ENCODE measurements at places on chromosomes 1 and 21. TPM values are rescaled to one million over a fixed set of nuclear protein-coding genes. Genes with fewer than 3 reads are reported as not detected.
A peak's percentile ranks its signal among the peaks of the same experiment; 100 is the strongest.

DNA sequence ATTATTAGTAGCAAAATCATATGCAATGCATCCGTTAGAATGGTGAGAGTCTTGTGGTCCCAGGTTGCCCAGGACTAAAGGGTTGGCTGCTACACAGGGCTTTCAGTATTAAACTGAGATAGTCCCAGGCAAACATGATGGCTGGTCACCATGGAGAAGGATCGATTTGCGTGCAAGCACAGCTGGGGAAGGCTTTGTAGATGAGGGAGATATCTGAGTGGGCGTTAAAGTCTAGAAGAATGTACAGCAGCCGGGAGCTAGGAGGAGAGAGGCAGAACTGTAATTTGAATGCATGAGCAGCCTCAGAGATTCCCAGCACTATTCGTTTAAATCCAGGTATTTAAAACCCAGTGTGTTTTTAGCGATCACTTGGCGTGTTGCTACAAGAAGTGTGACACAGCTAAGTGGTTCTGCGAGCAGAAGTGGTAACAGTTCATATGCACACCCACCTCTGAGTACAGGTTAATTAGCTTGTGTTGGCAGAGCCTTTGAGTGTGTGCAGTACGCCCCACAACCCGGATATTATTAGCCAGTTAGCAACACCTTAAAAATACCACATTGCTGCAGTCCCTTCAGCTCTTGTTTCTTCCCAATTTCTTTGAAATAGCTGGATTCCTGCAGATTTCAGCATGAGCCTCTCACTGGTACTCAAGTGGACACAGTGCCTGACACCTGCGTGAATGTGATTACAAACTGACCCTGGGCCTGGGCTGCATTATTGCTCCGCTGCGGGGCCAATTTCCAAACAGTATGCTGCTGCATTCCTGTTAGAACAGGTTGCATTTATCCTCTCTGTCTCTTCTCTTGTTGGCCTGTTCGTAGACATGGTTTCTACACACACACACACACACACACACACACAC, 67.2 kb upstream of the SCAF4 start:
- H3K4me1 ChIP-seq: no peaks in the 10 kb centered on the region
- no peak overlapping the region for H3K27ac ChIP-seq
- DNase-seq: no peak
- no peak overlapping the region for H3K4me3 ChIP-seq
- no peaks in the 10 kb centered on the region for H3K27me3 ChIP-seq

DNA sequence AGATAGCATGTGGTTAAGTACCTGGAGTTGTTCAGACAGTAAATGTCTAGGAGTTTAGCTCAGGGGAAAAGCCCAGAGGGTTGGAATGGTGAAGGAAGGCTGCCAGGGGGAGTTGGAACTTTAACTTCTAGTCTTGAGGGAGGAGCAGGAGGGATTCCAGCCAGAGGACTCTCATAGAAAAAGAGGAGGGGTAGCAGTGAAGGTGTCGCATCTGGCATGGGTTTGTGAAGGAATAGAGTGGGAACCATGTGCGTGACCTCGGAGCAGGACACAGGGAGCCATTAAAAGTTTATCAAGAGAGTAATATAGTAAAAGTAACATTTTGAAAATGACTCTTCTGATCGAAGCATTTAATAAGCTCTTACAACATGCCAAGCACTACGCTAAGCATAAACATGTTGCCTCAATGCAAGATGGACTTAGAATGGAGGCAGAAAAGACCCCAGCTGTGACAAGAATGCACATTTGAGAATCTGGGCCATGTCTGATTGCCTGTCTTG, 632.4 kb upstream of the CAMK1G start:
- H3K27ac ChIP-seq: no peak overlapping the region
- no peaks in the 10 kb centered on the region for H3K4me1 ChIP-seq
- H3K4me3 ChIP-seq: no peak overlapping the region
- no peaks in the 10 kb centered on the region for H3K27me3 ChIP-seq
- no peaks in the 10 kb centered on the region for H3K36me3 ChIP-seq

- H3K27me3 ChIP-seq: no peaks in the 10 kb centered on the region
- H3K27ac ChIP-seq: no peak overlapping the region
- no peak for DNase-seq
- H3K36me3 ChIP-seq: no peaks in the 10 kb centered on the region
These were observed 59.6 kb downstream of the SMYD3 start for GRCh38 chr1:246447501-246447900.

DNA sequence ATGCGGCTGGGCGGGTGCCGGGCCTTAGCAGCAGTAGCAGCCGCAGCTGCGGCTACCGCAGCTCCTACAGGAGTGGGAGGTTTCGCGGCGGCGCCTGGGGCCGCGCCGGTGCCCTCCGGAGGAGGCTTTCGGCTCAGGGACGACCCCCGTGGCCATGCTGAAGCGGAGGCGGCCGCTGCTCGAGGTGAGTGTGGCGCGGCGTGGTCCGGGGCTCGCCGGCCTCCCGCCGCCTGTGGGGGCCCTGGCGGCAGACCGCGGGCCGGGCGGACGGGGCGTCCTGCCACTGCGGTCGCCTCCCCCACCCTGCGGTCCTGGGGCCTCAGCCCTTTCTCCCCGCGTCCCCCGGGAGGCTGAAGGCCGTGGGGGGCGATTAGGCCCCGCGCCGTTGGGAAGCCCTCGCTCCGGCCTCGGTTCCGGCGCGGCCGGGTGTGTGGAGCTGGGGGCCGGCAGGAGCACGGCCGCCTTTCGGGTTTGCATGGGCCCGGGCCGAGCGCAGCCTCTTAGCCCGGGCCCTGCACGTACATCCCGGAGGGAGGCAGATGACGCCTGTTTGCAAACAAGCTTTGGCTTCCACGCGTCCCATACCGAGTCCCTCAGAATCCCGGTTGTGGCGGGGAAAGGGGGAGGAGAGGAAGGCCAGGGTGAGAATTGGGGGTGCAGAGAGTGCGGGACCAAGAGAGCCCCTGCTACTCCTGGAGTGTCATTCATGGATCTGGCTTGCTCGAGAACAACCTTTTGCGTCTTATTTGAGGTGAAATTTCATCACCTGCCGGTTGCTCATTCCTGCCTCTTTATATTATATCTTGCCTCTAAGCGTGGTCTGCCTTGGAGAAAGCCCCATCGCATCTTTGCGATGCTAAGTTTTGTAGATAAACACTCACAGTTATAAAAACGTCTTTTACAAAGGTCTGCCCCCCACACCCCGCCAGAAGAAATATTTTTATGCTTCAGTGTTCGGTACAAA, 613 bp downstream of the ZFYVE9 start:
- no peaks in the 10 kb centered on the region for H3K27me3 ChIP-seq
- H3K36me3 ChIP-seq: no peaks in the 10 kb centered on the region
- peak; percentile 54 for DNase-seq
- H3K27ac ChIP-seq: no peak overlapping the region
- peak overlapping the region; percentile 89 for H3K4me3 ChIP-seq

DNA sequence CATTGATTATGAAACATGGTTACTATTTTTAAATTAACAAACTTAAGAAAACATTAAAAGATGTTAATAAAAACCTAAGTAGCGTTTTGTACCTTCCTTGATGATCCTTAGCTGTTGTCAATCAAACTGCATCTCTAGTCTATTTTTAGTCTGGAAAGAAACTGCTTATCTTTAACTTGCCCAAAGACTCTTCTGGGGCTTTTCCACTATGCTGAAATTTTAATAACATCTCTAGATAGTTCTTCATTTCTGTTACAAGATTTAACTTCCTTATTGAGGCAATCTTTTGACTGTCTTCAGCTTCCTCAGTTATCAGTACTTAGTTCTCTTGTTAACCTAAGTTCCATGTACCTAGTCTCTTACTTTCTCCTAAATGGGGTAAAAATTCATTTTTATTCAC, 135.9 kb upstream of the HMCN1 start:
- no peaks in the 10 kb centered on the region for H3K27me3 ChIP-seq
- no peak overlapping the region for H3K27ac ChIP-seq
- H3K36me3 ChIP-seq: no peaks in the 10 kb centered on the region
- no peak for DNase-seq

DNA sequence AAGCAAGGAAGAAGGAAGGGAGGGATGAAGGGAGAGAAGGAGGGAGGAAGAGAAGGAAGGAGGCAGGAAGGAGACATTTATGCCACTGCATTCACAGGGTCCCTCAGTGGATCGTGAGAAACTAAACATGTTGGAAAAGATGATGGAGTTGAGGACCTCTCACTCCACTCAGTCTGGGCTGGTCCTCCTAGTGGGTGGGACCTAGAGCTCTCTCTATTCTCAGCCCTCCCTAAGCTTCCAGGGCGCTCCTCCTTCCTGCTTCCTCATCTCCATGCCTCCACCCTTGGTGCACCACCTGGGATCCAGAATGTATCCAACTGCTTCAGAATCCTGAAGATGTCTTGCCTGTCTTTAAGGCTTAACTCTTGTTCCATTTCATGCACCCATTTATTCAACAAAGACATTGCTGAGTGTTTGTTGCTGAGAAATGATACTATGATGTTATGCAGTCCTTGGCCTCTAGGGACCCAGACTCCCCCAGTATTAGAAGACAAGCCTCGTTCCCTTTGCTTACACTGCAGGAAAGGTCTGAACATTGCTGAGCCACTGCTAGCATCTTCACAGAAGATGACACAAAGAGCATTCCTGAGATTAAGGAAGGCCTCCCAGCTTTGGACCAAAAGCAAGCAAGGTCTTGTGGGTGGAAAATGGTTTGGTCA, 88.5 kb downstream of the BEND5 start:
- H3K36me3 ChIP-seq: no peaks in the 10 kb centered on the region
- H3K27ac ChIP-seq: no peak overlapping the region
- H3K4me1 ChIP-seq: no peaks in the 10 kb centered on the region
- no peak for DNase-seq
- H3K27me3 ChIP-seq: no peaks in the 10 kb centered on the region

Gene IFI16
- 3.4 TPM for total RNA-seq

All from H9 (cell line).